A549 treated with dexamethasone at 1 μM for 4 hours (cell line): ENCODE measurements at places on chromosomes 3 and 15. TPM values are rescaled to one million over a fixed set of nuclear protein-coding genes. Genes with fewer than 3 reads are reported as not detected.

Gene CSPG5
- total RNA-seq: 0.83 to 1.3 TPM (median 1.1 TPM) in 5 replicates

Gene MITF
- total RNA-seq: 5.4 to 10.2 TPM (median 7.8 TPM) in 5 replicates

Gene MGLL
- total RNA-seq: 59.3 to 81.4 TPM (median 68.7 TPM) in 5 replicates

Gene SCAANT1
- not detected in 5 replicates for total RNA-seq

Gene CYP1A2
- total RNA-seq: not detected in 5 replicates

Gene EPHA3
- total RNA-seq: not detected in 5 replicates

Gene LINGO1
- total RNA-seq: 6.1 to 13.3 TPM (median 10.2 TPM) in 5 replicates

Gene RBSN
- total RNA-seq: 9.0 to 11.7 TPM (median 10.8 TPM) in 5 replicates

Gene GPR62
- total RNA-seq: not detected in 5 replicates

Gene SLC24A5
- total RNA-seq: not detected in 5 replicates

Gene NAA80
- 4.3 to 7.9 TPM (median 6.4 TPM) in 5 replicates for total RNA-seq

Gene MBNL1
- 56.7 to 102 TPM (median 87.9 TPM) in 5 replicates for total RNA-seq

Gene MORC1
- 0.02 TPM in 1 of 5 replicates, not detected in the others for total RNA-seq

Gene PLD1
- 6.5 to 8.1 TPM (median 7.9 TPM) in 5 replicates for total RNA-seq

Gene GOLGA8S
- 0.09 to 0.18 TPM (median 0.11 TPM) in 5 replicates for total RNA-seq

Gene HHLA2
- total RNA-seq: 0.05 to 0.34 TPM (median 0.10 TPM) in 4 of 5 replicates, not detected in the other

Gene SUSD5
- total RNA-seq: 2.9 to 4.3 TPM (median 3.7 TPM) in 5 replicates

Gene CLDND1
- total RNA-seq: 46.8 to 60.9 TPM (median 57.3 TPM) in 5 replicates

Gene RPS27L
- total RNA-seq: 317 to 454 TPM (median 344 TPM) in 5 replicates

Gene XPC
- total RNA-seq: 29.0 to 35.7 TPM (median 33.1 TPM) in 5 replicates

Gene CCDC9B
- total RNA-seq: 13.0 to 26.8 TPM (median 19.2 TPM) in 5 replicates

Gene PIF1
- total RNA-seq: 6.7 to 15.9 TPM (median 13.2 TPM) in 5 replicates

Gene GOLIM4
- 17.0 to 24.2 TPM (median 23.2 TPM) in 5 replicates for total RNA-seq

Gene SLC22A14
- total RNA-seq: 0.04 to 0.14 TPM (median 0.08 TPM) in 4 of 5 replicates, not detected in the other

Gene CLDN11
- total RNA-seq: 0.09 to 0.27 TPM (median 0.17 TPM) in 5 replicates

Gene ECE2
- not detected in 5 replicates for total RNA-seq

Gene LMAN1L
- 0.04 TPM in 1 of 5 replicates, not detected in the others for total RNA-seq

Gene MAGI1
- total RNA-seq: 2.3 to 5.1 TPM (median 4.6 TPM) in 5 replicates

Gene SLC9C1
- total RNA-seq: not detected in 5 replicates

Gene FOXB1
- not detected in 5 replicates for total RNA-seq

Gene OR5K1
- total RNA-seq: not detected in 5 replicates

Gene SH2D7
- not detected in 5 replicates for total RNA-seq

Gene ERICH6
- total RNA-seq: 0.07 TPM in 2 of 5 replicates, not detected in the others

Gene PLCB2
- total RNA-seq: 0.50 to 1.0 TPM (median 0.90 TPM) in 5 replicates

Gene PLS1
- 9.6 to 12.7 TPM (median 10.8 TPM) in 5 replicates for total RNA-seq

Gene GPR87
- total RNA-seq: 2.1 to 2.9 TPM (median 2.4 TPM) in 5 replicates

Gene C3orf52
- 8.7 to 11.3 TPM (median 10.4 TPM) in 5 replicates for total RNA-seq

Gene IQCF5
- not detected in 5 replicates for total RNA-seq

Gene SGO1
- 12.0 to 17.4 TPM (median 15.8 TPM) in 5 replicates for total RNA-seq
